NCI-H510A treated with DMSO at 0.1 percent for 48 hours (cell line): ENCODE measurements at places on chromosomes 16 and 17.

DNA sequence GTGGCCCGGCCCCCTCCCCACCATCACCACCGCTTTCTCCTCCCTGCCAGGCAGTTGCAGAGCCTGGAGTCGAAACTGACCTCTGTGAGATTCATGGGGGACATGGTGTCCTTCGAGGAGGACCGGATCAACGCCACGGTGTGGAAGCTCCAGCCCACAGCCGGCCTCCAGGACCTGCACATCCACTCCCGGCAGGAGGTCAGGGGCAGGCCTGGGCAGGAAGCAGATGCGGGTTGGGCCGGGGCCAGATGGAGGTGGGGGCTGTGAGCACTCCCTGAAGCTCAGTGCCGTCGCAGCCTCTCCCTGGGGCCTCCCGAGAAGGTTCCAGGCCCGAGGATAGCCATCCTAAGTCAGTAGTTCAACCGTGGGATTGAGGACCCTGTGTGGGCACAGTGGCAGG is 14.2 kb upstream of the ADGRG3 start:
- no peak for DNase-seq

- no peak for DNase-seq
Measured at GRCh38 chr17:57145347-57145746, 60.3 kb downstream of the AKAP1 start.

DNA sequence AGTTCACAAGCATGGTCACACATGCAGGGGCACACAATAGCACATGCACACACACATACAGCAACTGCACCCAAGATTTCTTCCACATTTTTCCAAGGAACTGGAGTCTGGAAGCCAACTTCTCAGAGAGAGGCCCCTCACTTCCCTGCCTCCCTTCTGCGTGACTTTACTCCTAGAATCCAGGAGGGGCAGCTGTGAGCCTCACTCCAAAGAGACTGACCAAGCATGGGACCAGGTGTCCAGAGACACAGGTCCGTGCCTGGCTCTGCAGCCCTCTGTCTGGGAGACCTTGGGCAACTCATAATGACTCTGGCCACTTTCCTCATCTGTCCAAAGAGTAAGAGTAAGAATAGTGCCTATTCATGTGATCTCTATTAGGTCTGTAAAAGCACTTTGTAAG is 104.7 kb upstream of the TMEM132E start:
- DNase-seq: no peak

DNA sequence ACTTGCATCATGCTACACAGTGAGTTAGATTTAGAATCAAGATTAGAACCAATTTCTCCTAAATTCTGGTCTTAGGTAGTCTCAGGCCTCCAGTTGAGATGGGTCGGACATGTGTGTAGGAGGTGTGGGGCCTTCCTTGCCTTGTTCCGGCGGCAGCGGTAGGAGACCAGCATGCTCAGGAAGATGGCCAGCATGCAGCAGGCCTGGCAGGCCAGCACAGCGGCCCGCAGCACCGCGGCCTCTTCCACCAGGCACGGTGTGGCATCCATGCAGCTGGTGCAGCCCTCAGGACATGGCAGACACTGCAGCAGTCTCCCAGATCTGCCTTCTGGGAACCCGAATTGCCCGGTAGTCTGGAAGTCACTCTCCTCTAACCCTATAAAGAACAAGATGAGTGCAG is 6.9 kb downstream of the GPR179 start:
- no peak for DNase-seq

- DNase-seq: no peak
Measured at GRCh38 chr17:73090396-73091202, 1.9 kb downstream of the SLC39A11 start.

DNA sequence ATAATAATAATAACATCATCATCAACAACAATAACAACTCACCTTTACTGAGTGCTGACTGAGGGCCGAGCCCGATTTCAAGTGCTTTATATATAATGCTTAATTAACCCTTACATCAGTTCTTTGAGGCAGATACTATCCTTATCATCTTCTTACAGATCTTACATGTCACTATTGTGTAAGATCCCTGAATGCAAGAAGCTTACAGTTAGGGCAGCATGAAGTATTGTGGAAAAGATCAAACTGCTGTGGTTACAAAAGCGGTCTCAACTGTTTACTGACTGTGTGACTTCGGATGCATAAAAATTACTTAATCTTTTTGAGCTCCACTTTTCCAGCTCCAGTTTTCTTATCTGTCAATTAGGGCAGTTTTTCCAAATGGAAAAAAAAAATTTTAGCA is 3.3 kb downstream of the VAT1 start:
- no peak for DNase-seq

DNA sequence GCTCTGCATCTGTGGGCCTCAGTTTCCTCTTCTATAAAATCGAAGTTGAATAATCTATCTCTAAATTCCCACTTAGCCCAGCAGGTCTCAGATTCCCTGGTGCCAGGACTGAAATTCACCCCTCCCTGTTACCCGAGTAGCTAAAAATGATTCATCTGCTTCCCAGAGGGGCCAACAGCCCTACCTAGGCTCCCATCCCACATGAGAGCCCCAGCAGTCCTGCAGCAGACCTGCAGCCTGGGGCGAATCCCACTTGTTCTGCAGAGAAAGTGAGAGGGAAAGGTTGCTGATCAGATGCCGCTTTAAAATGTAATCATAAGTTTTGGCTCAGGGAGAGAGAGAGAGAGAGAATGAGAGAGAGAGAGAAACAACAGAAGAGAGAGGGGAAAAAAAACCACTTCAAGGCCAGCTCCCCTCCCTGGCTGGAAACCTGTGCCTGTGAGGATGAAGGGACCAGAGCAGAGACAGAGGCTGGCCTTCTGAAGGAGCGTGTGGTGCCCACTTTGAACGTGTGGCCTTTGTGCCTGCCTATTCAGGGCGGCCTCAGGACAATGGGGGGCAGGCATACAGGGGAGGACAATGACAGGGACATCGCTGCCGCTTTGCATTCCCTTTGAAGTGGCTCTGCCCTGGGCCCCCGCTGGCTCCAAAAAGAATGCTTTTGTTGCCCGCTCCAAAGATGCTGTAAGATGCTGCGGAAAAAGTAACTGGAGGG is 85.2 kb upstream of the NKD1 start:
- no peak for DNase-seq

DNA sequence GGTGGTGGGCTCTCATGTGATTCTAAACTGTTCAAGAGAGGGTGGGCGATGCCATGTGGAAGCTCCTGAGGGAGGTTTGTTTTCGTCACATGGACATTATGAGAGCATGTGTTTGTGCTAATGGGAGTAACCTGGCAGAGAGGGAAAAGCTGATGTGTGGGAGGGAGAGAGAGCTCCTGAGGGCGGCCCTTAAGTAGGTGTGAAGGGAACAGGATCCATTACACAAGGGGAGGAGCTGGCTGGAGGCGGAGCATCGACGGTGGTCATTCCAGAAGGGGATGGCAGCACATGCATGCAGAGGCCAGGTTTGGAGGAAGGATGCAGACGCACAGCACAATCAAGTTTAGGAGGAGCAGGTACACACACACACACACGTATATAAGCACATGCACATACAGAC is 197.5 kb downstream of the RPTOR start:
- peak; percentile 25 for DNase-seq

GRCh38 chr16:81618661-81619060 is 160.4 kb upstream of the PLCG2 start:
- peak; percentile 66 for DNase-seq

- no peak for DNase-seq
Measured at GRCh38 chr16:84986102-84986501, 25.2 kb downstream of the ZDHHC7 start.
